Kidney (tissue), 22 donors: ENCODE measurements at places on chromosomes 3 and 15. TPM values are rescaled to one million over a fixed set of nuclear protein-coding genes. Genes with fewer than 3 reads are reported as not detected.

ROPN1 gene
- not detected for polyA plus RNA-seq

GOLGA6C gene
- not detected for polyA plus RNA-seq

AHSG gene
- 0.34 TPM for polyA plus RNA-seq

CA12 gene
- polyA plus RNA-seq = 242 TPM

OXSR1 gene
- 16.7 TPM for polyA plus RNA-seq

PRR20G gene
- not detected for polyA plus RNA-seq

CADPS gene
- not detected for polyA plus RNA-seq

GPR160 gene
- polyA plus RNA-seq = 23.7 TPM

BFSP2 gene
- polyA plus RNA-seq = 0.86 TPM

OGG1 gene
- 51.6 TPM for polyA plus RNA-seq

SHC4 gene
- 0.47 TPM for polyA plus RNA-seq

CCDC50 gene
- 34.7 TPM for polyA plus RNA-seq

TPRG1 gene
- polyA plus RNA-seq = 0.37 TPM

TM4SF4 gene
- polyA plus RNA-seq = 0.92 TPM

GOLGA8J gene
- polyA plus RNA-seq = not detected

AQP9 gene
- polyA plus RNA-seq = 0.30 TPM

HYAL3 gene
- polyA plus RNA-seq = 3.2 TPM

GP9 gene
- 0.49 TPM for polyA plus RNA-seq

SH3BP5 gene
- polyA plus RNA-seq = 39.1 TPM

ADPGK gene
- 23.9 TPM for polyA plus RNA-seq

PATL2 gene
- 0.73 TPM for polyA plus RNA-seq

TMEM207 gene
- 21.2 TPM for polyA plus RNA-seq

MYO5C gene
- polyA plus RNA-seq = 4.6 TPM

CCDC39 gene
- not detected for polyA plus RNA-seq

CCDC54 gene
- not detected for polyA plus RNA-seq

EPHB1 gene
- polyA plus RNA-seq = 0.39 TPM

GADL1 gene
- polyA plus RNA-seq = 0.54 TPM

DNAH1 gene
- 1.7 TPM for polyA plus RNA-seq

NPAP1 gene
- polyA plus RNA-seq = 0.04 TPM

TMEM42 gene
- polyA plus RNA-seq = 33.6 TPM

KBTBD13 gene
- polyA plus RNA-seq = not detected

SLC2A2 gene
- 31.0 TPM for polyA plus RNA-seq

CPNE4 gene
- 1.2 TPM for polyA plus RNA-seq

IQCF5 gene
- not detected for polyA plus RNA-seq

MYRIP gene
- 0.92 TPM for polyA plus RNA-seq

CORO2B gene
- 9.0 TPM for polyA plus RNA-seq

TRPC1 gene
- polyA plus RNA-seq = 3.2 TPM

PHLDB2 gene
- 28.0 TPM for polyA plus RNA-seq

GPR62 gene
- 0.41 TPM for polyA plus RNA-seq

ARHGAP11A gene
- polyA plus RNA-seq = 0.73 TPM

SOX2 gene
- polyA plus RNA-seq = not detected

GUCA1C gene
- polyA plus RNA-seq = 2.7 TPM

KCNMB3 gene
- 1.7 TPM for polyA plus RNA-seq

FAM174B gene
- polyA plus RNA-seq = 9.8 TPM

UQCRC1 gene
- 584 TPM for polyA plus RNA-seq

RTP3 gene
- 0.30 TPM for polyA plus RNA-seq

SENP7 gene
- polyA plus RNA-seq = 5.4 TPM

CRABP1 gene
- polyA plus RNA-seq = 61.0 TPM

CALML4 gene
- polyA plus RNA-seq = 54.7 TPM

TRIM69 gene
- 41.2 TPM for polyA plus RNA-seq

IL16 gene
- polyA plus RNA-seq = 1.4 TPM

CCDC33 gene
- polyA plus RNA-seq = not detected

GPD1L gene
- 31.1 TPM for polyA plus RNA-seq

CCR4 gene
- polyA plus RNA-seq = not detected

DLEC1 gene
- polyA plus RNA-seq = 0.52 TPM
